Stimulated activated CD4-positive, alpha-beta T cell treated with anti-CD3 and anti-CD28 coated beads, Interleukin-12 subunit alpha, Interleukin-12 subunit beta, amount 100 ng/mL, for 24 hours (primary cell): ENCODE measurements at places on chromosomes 12 and 14.

DNA sequence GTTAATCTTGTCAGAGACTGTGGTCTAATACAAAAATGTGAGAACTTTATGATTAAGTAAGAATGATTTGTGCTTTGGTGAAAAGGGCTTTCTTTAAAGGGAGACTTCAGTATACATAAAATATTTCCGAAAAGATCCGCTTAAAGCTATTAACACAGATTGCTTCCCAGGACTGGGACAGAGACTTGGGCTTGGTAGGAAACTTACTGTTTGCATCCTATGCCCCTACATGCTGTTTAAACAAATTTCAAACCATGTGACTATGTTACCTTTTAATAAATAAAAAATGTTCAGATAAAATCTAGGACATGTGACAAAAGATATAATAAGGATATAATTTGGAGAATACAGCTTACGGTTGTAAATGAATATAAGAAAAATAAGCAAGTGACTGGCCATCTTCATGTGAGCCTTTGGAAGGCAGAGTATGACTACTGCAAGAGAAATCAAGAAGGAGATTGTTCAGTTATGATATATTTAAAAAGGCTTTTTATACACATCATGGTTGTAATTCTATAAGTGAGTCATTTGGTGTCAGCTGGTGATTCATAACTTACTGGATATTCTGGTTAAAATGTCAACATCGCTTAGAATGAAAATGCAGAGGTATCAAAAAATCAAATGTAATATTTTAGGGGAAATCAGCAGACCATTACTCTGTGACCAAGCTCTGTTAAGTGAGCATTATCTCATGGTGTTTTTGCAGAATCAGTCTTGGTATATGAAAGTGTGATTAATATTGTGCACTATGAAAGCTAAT is 234.7 kb upstream of the E2F7 start:
- DNase-seq: no peak

DNA sequence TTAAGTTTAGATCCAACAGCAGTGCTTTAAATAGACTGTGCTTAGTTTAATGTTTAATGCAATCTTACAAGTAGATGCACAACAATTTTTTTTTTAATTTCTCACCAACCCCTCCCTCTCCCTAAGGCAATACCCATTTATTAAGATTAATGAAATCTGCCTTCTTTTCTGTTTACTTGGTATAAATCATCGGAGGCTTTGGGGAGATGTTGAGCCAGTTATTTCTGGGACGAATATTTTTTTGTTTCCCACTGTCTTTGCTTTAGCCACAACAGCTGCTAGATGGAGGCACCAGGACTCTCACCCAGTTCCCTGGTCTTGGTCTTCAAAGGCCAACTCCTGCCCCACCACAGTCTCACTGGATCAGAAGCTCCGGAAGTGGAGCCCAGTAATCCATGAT is 113.4 kb downstream of the PLXNC1 start:
- no peak for DNase-seq

DNA sequence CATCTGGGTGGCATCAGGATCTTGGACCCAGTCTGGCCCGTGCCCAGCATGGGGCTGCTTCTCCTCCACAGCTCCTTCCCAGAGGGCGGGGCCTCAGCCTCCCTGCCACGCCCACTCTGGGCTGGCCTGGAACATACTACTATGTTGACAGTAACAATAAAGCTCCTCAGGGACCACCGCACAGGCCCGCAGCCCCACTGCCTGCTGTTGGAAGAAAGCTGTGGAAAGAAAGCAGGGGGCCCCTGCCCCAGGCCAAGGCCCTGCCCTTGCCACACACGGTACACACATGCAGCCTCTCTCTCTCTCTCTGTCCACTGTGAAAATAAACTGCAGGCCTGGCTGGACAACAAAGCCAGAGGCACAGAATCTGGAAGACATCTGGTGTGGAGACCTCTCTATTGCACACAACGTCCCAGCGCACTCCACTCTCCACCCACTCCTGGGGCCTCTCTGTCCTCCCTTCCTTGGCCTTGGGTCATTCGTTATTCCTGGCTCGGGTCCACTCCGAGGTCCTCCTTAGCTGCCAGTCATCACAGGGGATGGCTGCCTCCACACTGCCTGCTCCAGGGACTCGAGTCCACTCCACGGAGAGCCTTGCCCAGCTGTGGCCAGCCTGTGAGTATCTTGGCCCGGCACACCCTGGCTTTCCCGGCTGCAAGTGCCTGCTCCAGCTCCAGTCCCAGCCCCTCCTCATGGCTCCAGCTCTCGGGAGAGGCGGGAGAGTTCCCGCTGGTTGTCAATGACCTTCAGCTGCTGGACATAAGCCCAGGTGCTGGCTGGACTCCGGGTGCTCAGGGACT is 11.8 kb upstream of the ENDOU start:
- no peak for DNase-seq

- no peak for DNase-seq
Observed at GRCh38 chr14:38755036-38755435, 348.0 kb downstream of the SEC23A start.

DNA sequence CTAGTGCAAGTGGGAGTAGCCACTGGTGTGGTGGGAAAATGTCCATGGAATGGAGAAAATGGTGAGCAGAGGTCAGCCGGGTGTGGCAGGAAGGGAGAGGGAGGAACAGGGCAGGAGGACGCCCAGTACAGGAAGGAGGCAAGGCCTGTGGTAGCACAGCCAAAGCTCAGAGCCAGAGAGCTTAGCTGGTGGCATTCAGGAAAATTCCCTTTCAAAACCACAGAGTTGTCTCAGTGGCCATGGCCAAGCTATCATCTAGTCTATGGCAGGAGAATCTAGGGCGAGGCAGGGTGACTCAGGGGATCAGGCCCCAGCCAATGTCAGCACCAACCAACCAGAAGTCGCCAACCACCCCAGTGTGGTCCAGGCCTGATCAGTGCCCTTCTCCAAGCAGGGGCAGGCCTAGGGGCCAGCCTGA is 67.7 kb upstream of the DDX11 start:
- DNase-seq: no peak

DNA sequence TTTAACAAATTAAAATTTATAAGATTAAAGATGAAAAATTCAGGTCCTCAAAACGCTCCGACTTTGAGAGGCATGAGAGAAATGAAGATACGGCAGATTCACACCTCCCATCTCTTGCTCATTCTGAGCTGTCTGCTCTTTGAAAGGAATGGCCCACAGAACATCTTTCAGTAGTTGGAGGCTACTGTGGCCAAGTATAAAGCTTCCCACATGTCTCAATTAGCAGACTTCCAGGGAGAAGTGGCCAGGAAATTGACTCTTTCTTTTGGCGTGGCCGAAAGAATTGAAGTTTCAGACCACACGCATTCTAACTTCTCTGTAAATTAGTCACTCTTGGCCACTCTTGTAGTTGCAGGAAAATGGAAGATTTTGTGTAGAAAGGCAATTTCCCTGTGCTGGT is 129.2 kb downstream of the DIP2B start:
- DNase-seq: no peak
